ENCODE measurements at places on chromosomes 3 and 15. TPM values are rescaled to one million over a fixed set of nuclear protein-coding genes. Genes with fewer than 3 reads are reported as not detected.

ZCWPW2 gene
- 1.1 TPM for total RNA-seq

ZKSCAN7 gene
- 6.2 TPM for total RNA-seq

CPA3 gene
- not detected for total RNA-seq

PSTPIP1 gene
- total RNA-seq: not detected

GASK1A gene
- total RNA-seq: 0.26 TPM

GOLGA6L4 gene
- total RNA-seq: 0.86 TPM

GAP43 gene
- total RNA-seq: 6.1 TPM

NEK10 gene
- total RNA-seq: 16.7 TPM
